CD4-positive, alpha-beta T cell (primary cell): ENCODE measurements at places on chromosomes 11 and 22. TPM values are rescaled to one million over a fixed set of nuclear protein-coding genes. Genes with fewer than 3 reads are reported as not detected.

INPPL1 gene
- 124 TPM for total RNA-seq

SPINDOC gene
- 4.8 TPM for total RNA-seq

ABCC8 gene
- total RNA-seq = not detected

DNA sequence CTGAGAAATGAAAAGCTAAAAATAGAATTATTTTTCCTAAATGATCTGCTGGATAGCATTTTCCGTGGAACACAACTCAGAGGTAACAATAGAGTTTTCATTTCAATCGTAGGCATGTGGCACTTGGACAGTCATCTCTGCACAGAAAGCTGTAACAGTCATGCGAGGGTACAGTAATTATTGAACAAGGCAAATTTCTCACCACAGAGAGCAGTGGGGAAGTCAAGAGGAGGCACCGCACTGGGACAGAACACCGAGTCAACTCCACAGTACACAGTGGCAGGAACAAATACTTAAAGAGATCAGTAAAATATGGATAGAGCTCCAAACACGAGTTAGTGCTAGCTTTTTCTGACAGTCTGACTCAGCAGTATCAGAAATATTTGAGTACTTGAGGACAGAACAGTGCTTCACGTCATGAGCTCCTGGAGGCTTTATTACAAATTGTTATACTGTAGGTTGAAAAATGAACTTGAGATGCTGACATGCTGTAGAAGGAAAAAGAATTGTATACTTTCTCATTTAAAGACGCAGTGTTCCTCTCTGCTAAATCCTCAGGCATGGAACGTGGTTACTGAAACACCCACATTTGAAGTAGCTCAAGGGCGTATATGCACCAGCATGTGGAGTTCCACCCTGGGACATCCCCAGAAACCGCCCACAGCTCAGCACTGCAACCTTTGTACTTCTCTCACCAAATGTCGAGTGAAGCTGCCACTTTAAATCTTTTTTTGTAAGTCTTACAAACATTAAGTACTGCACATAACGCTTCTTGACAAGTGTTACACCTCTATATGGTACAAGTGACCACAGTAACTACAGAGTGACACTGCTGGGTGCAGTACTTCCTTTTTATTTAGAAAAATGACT, 27.4 kb upstream of the YPEL1 start:
- no peak for DNase-seq

DNA sequence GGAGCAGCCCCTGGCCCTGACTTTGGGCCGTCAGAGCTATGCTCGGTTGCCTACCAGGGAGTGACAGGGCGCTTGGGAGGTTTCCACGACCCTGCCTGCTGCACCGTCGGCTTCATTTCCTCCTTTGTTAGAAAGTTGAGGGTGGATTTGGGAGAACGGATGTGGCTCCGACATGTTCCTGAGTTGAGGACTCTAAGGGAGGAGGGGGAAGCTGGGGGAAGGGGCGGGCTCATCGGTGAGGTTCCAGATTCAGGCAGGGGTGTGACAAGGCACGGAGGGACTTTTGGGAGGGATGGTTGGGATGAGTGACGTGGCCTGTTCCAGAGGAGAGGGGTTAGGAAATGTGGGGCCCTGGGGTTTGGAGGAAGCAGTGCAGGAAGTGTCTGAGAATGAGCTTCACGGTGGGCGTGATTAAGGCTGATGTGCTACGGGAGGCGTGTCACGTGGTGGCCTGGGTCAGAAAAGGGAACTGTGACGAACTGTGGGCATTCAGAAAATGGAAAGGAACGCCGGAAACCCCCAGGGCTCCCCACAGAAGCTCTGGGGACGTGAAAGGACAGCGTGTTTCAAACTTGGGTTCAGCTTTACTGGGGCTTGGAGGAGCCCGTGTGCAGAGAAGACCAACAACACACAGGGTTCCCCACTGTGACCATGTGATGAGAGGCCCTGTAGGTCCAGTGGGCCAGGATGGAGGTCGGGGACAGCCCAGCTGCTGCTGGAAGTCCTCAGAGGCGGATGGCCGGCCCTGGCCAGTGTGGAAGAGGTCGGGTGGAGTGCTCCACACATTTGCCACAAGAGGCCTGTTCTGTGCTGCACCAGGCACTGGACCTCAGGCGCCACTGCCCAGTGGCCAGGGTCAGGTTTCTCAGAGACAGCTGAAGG, 2.8 kb downstream of the PARVB start:
- DNase-seq = peak; percentile 23

ASPHD2 gene
- total RNA-seq = 0.70 TPM

GRCh38 chr22:30178181-30179126, 68.1 kb downstream of the LIF start:
- peak; percentile 38 for DNase-seq

GRCh38 chr11:107706531-107706930, 5.3 kb downstream of the SLN start:
- DNase-seq = no peak

GRCh38 chr11:105720096-105720495, 110.2 kb downstream of the GRIA4 start:
- no peak for DNase-seq

SYCE3 gene
- not detected for total RNA-seq
